ENCODE measurements at places on chromosomes 12 and 14.
A peak's percentile ranks its signal among the peaks of the same experiment; 100 is the strongest.

DNA sequence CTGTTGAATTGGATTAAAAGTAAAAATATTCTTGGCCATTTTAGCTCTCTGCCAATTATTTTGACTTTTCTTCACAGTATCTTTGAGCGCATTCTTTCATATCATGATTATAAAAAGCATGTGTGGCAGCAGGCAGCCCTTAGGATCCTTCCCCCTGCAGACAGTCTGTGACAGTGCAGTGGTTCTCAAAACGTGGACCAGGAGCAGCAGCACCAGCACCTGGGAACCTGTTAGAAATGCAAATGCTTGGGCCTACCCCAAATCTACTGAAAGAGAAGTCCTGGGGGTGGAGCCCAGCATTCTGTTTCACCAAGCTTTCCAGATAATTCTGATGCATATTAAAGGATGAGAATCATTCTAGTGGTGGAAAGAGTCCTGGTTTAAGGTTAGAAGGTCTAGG, 155.6 kb downstream of the MON2 start:
- no peak for DNase-seq

- no peak for DNase-seq
Measured at GRCh38 chr12:131383291-131383690, 327.6 kb upstream of the SFSWAP start.

GRCh38 chr14:64417055-64417770, 29.1 kb downstream of the MTHFD1 start:
- peak; percentile 26 for DNase-seq

DNA sequence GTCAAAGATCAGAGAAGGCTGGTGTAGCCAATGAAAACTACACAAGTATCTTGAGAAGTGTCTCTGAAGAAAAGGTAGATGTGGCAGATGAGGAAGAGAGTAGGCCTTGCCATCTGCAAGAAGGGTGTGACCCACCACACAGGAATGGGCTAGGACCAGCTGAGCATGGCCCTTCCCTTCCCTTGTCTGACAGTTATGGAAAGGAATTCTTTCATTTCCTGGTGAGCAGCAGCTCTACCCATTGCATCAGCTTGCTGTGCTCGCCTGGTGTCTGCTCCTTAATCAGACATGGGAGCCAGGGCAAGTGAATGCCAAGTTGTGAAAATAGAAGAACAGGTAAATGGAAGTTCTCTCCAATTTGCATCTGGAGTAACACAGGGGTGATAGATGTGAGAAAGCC, 145.2 kb upstream of the KRR1 start:
- DNase-seq: peak; percentile 88

DNA sequence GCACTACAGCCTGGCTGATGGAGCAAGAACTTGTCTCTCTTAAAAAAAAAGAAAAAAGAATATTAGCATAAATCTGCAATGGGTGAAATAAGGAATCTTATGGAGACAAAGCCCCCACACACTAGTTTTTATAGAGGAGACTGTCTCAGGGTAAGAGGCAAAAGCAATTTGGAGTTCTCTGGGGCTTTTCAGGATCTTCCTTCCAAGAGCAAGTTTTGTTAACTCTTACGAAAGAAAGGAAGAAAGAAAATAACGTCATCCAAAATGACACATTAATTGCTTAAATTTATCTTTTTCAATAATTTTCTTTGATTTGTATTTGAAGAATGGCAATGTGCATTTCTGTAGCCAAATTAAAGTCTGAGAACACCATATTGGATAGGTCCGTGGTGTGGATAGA, 3.8 kb downstream of the PDE6H start:
- DNase-seq: no peak

GRCh38 chr12:76649099-76649498, 89.5 kb upstream of the OSBPL8 start:
- no peak for DNase-seq

GRCh38 chr14:92556255-92556741, 42.7 kb downstream of the RIN3 start:
- no peak for DNase-seq

DNA sequence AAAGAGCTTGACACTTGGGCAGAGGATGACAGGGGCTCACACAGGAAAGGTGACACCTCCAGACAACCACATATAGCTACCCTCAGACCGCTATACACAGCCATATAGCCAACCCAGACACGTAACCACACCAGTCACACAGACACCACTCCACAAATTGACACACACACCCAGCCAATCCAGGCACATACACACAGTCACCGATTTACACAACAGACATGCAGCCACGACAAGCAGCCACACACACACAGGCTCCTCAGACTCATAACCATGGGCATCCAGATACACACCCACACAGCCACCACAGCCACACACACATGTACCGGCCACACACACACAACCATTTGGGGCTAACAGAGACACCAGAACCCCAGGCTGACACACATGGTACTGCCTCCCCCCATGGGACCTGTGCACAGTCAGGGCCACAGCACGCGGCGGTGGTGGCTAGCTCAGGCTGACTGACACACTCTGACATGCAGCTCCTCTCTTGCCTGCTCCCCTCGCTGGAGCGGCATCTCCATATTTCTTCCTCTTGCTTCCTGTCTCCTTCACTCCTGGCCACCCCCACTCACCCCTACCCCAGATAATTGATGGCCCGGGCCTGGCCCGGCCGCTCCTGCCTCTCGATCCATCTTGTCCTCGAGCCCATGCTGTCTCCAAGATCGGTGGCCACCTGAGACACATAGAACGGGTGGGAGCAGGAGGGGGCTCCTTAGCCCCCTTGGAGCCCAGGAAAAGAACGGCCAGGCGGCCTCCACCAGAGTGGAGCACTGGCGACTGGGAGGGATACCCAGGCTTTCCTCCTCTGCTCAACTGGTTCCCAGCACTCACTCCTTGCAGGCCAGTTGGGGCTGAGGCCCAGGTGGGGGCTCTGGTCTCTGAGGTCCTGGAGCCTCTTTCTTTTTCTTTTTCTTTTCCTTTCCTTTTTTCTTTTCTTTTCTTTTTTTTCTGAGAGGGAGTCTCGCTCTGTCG, 6.0 kb upstream of the SHMT2 start:
- no peak for DNase-seq

DNA sequence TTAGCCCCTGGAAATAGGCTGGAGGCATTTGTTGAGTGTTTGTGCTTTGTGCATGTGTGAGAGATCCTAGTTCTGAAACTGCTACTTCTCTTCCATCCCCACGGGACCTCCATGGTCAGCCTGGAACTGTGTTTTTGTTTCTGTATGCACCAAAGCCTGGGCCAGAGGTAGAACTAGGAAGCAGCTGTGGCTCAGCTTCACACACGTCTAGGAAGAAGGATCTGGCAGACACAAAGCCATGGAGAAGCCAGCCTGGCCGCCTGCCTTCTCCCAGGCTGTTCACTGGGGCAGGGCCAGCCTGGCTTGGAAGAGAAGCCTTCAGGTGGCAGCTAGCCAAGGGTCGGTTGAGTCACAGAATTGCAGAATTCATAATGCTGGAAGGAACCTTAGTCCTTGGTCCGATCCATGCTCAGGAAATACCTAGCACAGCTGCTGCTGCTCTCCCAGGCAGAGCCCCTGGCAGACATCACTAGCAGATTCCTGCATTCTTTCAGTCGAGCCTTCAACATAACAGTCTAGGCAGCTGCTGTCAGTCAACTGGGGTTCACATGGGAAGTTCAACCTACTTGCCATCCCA, 27.0 kb downstream of the RIN3 start:
- peak; percentile 99 for DNase-seq

GRCh38 chr14:56810836-56811592, 735 bp upstream of the OTX2 start:
- DNase-seq: no peak

GRCh38 chr12:104109446-104110271, 28.4 kb downstream of the NFYB start:
- DNase-seq: no peak

DNA sequence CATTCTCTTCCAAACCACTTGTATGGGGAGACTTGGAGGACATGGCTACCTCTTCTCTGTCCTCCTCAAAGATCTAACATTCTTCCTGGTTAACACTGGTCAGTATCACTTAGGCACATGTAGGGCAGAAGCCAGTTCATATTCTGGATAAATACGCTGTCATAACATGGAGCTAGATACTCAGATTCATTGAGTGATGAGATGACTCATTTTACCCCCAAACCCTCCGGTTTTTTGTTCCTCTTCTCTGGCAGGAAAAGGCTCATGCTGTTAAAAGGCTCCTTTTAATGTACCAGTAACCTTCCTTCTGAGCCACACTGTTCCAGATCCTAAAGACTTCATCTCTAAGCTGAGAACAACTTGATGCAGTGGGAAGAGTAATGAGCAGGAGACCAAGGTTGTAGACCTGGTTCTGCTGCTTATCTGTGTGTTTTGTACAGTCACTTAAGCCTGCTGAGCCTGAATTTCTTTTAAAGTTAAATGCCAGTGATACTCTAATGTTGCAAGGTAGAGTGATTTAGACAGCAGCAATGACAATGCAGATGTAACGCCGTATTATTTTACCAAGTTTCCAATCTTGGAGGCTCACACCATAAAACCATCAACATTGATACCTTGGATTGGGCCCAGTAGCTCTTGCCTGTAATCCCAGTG, 57.3 kb upstream of the ELK3 start:
- peak; percentile 44 for DNase-seq

DNA sequence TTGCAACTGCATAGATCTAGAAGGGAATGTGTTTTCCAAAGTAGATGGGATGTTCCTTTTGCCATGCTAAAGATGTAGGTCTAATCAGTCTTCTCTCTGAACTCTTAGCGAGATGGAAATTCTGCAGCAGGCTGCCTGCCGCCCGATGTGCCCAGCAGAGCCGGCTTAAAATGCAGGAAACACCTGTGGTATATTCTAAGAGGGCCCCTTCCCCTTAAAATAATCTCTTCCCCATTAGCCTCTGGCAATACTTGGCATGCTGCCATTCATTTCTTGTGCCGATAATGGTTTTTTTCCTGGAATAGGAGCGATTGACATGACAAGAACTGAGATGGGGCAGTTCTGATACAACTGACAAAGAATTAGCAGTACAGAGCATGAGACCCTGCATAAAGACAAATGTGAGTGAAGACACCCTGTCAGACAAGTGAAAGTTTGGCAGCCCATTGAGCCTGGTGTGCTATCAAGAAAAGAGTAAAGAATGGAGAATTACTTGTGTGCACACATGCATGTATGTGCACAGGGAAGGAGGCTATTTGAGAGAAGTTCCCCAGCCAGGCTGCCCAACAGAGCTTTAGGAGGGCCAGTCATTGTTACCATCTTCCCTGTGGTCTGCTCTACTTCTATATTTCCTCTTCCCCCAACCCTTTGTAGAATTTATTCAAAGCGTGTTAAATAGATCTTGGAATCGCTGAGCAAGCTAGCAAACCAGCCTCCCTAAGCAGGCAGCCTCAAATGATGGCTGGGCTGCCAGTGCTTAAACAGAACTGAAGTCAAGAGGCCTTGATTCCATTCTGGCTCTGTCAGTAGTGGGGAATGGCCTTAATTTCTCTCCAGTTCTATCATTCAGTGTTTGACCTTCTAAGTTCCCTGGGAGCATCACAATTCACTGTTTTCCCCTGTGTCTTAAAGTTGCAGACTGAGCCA, 29.6 kb upstream of the NTF3 start:
- DNase-seq: no peak

GRCh38 chr12:24408305-24408704, 458.8 kb upstream of the SOX5 start:
- no peak for DNase-seq

- no peak for DNase-seq
Measured at GRCh38 chr12:13452955-13453570, 256.5 kb downstream of the EMP1 start.

GRCh38 chr12:112788205-112788604, 3.3 kb upstream of the RPH3A start:
- DNase-seq: no peak

- no peak for DNase-seq
Measured at GRCh38 chr14:31286456-31287293, 79.1 kb upstream of the HECTD1 start.

GRCh38 chr12:51851413-51852124, 3.1 kb upstream of the FIGNL2 start:
- DNase-seq: no peak

- DNase-seq: no peak
Measured at GRCh38 chr14:104817930-104818713, 17.2 kb downstream of the ZBTB42 start.

GRCh38 chr12:21065845-21066244, 65.1 kb upstream of the SLCO1B1 start:
- peak; percentile 33 for DNase-seq

DNA sequence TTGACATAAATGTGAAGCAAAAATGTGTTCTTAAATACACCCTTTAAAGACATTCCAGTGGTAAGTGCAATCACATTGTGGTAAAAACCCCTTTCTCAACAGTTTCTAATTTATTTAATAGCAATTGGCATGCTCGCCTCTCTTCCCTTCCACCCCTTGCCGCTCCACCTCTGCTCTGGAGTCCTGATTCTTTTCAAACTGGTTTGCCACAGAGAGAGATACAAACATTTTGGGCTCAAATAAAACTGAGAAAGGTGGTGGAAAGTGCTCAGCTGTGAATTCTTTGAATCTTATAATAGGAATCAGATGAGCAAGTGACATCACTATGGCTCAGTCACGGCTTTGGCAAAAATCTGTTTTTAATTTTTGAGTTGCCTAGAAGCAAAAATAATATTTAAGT, 993.9 kb downstream of the GALC start:
- DNase-seq: no peak

DNA sequence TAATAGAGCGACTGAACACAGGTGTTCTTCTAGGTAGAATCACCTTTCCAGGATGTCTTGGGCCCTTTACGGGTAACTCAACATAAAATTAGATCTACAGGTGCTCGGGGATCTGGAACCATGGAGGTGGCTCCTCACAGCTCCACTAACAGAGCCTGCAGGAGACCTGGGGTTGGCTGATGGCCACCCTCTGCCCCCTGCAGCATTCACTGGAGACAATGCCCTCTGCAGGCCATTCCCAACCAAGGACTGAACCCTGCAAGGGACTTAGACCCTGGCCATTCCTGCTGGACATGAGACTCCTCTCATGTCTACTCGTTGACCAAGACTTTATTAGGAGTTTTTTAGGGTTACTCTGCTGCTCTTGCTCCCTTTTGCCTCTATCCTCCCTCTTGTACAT, 58.5 kb upstream of the PPP4R3A start:
- no peak for DNase-seq

DNA sequence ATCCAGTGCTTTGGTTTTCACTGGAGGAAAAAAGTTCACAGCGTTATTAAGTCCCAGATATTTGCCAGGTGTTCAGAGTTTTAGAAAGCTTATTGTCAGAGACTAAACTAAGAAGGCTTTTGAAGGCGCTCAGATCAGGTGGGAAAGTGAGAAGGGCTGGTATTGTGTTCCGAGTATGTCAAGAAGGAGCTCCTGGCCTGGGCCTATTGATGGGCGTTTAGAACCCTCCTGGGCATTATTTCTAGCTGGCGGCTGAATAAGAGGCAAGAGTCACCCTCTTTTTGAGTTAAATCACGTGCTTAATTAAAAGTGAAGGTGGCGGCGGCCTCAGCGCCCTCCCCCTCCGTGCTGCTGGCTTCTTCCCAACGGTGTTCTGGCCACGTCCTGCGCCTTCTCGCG, 20.9 kb upstream of the GNS start:
- DNase-seq: no peak

GRCh38 chr12:68236421-68237059, 10.9 kb upstream of the IL26 start:
- DNase-seq: no peak

- DNase-seq: peak; percentile 98
Measured at GRCh38 chr12:69897744-69898143, 72.7 kb downstream of the MYRFL start.

GRCh38 chr12:129772501-129773493, 131.0 kb downstream of the TMEM132D start:
- DNase-seq: peak; percentile 71
